Urothelium cell line (cell line): ENCODE measurements at places on chromosomes 5 and 9.
A peak's percentile ranks its signal among the peaks of the same experiment; 100 is the strongest.

GRCh38 chr5:149632311-149633251 lies 51.3 kb downstream of the ARHGEF37 start:
- peak; percentile 61 for DNase-seq

DNA sequence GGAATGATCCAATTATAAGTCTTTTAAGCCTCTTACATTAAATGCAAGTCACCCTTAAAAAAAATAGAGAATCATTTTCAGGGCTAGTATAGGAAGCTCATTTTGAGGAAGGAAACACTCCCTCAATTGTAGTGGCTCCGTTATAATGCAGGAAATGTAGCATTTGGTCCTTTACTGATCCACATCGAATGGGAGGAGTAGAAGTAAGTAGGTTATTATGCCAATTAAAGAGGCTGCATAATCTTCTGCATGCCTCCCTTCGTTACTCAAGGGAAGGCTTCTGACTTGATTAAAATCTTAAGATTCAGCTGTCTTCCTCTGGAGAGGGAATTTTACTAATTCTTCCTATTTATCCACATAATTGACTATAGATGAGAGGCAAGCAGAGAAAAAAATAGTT lies 579.2 kb upstream of the COX7C start:
- DNase-seq = no peak

DNA sequence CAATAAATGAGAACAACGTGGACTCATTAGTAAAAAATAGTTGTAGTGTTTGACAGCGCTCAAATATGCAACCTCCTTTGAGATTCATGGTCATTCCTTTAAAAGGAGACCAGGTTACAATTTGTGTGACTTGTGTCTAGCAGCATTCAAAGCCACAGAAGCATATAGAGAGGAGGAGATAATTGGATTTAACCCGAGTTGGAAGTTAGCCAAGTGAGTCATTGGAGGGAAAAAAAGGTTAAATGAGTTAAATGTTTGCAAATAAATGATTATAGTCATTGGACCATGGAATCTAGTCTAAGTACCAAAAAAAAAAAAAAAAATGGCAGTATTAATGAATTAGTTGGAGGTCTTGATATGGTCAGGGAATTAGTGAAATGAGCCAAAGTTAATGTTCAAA lies 90.9 kb downstream of the ITGA1 start:
- DNase-seq = no peak

GRCh38 chr9:71980266-71981190 lies 69.1 kb downstream of the C9orf85 start:
- DNase-seq = no peak

GRCh38 chr9:34610434-34611206 lies 1.3 kb downstream of the RPP25L start:
- no peak for DNase-seq
